Skin of body (tissue), 3 donors: ENCODE measurements at places on chromosomes 2 and 18. TPM values are rescaled to one million over a fixed set of nuclear protein-coding genes. Genes with fewer than 3 reads are reported as not detected.

GRCh38 chr2:86229221-86229620 is 30.0 kb downstream of the MRPL35 start:
- no peak for DNase-seq

DNA sequence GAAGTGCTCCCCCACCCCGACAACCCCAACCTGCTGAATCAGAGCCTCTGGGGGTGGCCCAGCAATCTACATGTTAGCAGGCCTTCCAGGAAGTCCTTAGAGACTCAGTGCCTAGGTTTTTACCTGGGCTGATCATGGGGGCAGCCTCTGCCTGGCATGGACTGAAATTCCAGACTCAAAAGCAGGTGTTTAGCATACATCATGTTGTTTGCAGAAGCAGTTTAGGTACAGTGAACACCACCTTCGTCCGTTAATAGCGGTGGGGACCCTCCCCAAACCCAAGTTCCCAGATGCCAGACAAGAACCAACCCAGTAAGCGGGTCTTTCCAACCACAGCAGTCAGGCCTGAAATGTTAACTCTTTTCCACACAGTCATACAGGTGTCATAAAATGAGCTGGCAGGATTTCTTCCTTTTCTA is 26.4 kb upstream of the GALR1 start:
- no peak for DNase-seq

- no peak for DNase-seq
Measured at GRCh38 chr18:74940856-74941255, 268.1 kb downstream of the PTGR3 start.

DNA sequence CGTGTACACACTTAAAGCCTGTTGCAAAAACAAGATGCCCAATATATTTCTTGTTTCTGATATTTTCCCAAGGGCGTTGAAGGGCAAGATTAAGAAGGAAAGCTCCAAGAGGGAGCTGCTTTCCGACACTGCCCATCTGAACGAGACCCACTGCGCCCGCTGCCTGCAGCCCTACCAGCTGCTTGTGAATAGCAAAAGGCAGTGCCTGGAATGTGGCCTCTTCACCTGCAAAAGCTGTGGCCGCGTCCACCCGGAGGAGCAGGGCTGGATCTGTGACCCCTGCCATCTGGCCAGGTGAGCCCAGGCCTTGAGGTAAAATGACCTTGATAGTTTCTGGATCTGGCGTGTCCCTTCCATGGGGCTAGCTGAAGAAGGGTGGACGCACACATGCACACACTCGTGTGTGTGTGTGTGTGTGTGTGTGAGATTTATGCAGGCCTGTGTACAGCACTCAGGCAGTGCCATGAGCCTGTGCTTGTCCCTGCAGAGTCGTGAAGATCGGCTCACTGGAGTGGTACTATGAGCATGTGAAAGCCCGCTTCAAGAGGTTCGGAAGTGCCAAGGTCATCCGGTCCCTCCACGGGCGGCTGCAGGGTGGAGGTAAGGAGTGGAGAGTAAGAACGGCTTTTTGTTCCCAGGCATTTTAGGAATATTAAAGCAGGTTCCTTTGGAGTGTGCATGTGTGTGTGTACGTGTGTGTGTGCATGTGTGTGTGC is 23.6 kb downstream of the MLPH start:
- DNase-seq, result no peak

DNA sequence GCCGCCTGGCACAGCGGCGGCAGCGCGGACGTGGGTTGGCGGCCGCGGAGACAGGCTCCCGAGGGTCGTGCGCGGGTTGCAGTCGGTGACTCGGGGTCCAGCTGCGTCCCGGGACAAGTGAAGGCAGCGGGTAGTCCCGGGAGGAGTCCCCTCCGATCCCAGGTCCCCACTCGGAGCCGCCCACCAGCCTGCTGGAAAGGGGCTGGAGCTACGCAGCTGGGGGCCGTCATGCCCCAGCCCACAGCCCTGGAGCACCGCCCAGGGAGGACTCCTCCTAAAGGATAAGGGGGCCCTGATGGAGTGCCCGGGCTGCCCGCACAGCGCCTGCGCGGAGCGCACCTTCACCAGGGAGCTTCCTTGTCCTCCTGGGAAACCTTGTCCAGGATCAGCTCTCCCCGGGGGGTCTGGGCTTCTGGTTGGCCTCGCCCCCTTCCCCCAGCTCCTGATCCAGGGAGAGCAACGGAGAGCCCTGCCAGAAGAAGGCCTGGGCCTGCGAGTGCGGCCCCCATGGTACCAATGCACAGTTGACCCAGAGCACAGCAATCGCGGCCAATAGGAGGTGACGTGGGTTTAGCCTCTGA is 25.9 kb upstream of the ALPP start:
- DNase-seq, result no peak

The ASXL3 gene
- total RNA-seq, result 6.1 TPM

The DPP4 gene
- total RNA-seq, result 13.7 TPM

DNA sequence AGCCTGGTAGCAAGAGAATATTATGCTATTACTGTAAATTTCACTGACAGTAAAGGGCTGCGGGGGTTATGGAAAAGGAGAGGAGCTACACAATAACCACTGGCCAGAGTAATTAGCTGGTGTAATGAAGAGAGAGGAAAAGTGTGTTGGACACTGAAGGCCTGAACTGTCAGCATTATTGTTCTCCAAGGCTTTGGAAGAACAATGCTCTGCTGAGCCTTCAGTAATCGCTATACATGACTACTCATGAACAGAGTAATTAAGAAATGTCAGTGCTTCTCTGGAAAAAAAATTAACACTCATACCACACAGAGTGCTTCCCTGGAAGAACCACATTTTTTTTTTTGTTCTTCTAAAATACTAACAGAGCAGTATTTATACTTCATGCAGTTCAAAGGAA is 931.3 kb downstream of the CPS1 start:
- no peak for DNase-seq

The STAT4 gene
- 4.3 TPM for total RNA-seq

The LOXHD1 gene
- total RNA-seq, result 2.8 TPM

The ZNF385B gene
- total RNA-seq, result 0.89 TPM

The CTIF gene
- total RNA-seq, result 19.5 TPM

The KANSL1L gene
- total RNA-seq, result 49.1 TPM

DNA sequence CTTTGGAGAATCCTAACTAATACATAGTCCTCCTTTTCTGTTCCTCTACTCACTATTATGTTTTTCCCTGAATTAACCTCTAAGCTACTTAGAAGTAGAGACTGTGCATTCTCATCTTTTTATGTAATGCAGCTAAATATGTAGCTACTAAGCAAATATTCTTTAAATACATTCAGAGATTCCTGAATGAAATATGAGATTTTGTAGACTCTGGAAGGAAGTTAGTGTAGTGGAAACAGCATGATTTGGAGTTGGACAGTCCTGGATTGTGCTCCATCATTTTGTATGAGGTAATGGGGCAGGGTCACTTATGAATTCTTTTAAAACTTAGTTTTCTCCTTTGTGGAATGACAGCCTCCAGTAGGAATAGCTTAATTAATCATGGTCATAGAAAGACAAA is 24.7 kb upstream of the NT5C1B start:
- DNase-seq, result peak; percentile 67

- DNase-seq, result no peak
Measured at GRCh38 chr2:173030561-173031490, 44.8 kb upstream of the MAP3K20 start.

- DNase-seq, result no peak
Measured at GRCh38 chr2:26914659-26915310, 55.7 kb upstream of the MAPRE3 start.

The TMEM198 gene
- 0.99 TPM for total RNA-seq

- DNase-seq, result no peak
Measured at GRCh38 chr2:67994716-67995115, 68.1 kb downstream of the C1D start.

DNA sequence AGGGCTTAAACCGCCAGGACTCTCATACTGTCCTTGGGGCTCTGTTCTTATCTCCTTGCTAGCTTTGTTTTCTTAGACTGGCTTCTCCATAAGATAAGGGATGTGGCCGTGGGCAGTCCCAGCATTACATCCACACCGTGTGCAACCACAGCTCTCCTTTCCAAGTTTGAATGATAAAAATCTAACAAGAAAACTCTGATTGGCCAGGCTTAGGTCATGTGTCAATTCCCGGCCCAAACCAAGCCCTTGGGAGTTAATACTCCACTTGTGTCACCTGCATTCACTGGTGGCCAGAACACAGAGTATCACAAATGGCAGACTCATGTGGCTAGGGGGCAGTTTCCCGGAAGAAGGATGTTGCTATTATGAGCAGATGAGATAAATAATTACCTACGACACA is 43.2 kb upstream of the KDM3A start:
- DNase-seq, result no peak

The CUL3 gene
- 90.3 TPM for total RNA-seq

DNA sequence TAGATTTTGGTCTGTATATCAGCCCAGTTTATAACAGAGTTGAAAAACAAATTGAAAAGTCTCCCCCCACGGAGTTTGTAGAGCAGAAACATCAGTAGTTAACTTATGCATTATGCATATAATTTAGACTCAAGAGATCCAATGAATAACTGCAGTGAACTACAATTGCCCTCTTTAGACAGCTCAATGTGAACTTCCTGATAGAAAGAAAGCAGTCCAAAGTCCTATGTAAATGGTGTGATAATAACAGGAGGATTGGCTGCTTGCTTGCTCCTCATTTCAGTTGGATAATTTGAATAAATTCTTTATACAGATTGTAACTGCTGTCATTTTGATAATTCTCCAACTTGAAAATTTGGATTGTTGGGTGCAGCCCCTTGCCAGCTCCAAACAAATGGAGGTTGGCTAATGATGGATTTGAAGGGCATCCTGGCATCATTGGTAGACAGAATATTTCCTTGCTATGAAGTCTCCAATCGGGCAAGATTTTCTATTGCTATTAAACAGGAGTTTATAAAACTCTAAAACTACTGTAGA is 297.1 kb downstream of the ASXL3 start:
- DNase-seq, result no peak

The ALPI gene
- not detected for total RNA-seq

The TTC27 gene
- total RNA-seq, result 22.5 TPM

- no peak for DNase-seq
Measured at GRCh38 chr2:287471-287885, 413 bp downstream of the ALKAL2 start.

- no peak for DNase-seq
Measured at GRCh38 chr2:42747422-42747821, 16.5 kb downstream of the OXER1 start.

The DLGAP1 gene
- 5.3 TPM for total RNA-seq

The PCARE gene
- total RNA-seq, result 0.10 TPM

The PAIP2B gene
- total RNA-seq, result 14.3 TPM

- DNase-seq, result no peak
Measured at GRCh38 chr2:12110481-12110880, 364.0 kb downstream of the LPIN1 start.

The MRO gene
- 0.30 TPM for total RNA-seq

The FAM110C gene
- 3.6 TPM for total RNA-seq

The CRACDL gene
- total RNA-seq, result 1.1 TPM

DNA sequence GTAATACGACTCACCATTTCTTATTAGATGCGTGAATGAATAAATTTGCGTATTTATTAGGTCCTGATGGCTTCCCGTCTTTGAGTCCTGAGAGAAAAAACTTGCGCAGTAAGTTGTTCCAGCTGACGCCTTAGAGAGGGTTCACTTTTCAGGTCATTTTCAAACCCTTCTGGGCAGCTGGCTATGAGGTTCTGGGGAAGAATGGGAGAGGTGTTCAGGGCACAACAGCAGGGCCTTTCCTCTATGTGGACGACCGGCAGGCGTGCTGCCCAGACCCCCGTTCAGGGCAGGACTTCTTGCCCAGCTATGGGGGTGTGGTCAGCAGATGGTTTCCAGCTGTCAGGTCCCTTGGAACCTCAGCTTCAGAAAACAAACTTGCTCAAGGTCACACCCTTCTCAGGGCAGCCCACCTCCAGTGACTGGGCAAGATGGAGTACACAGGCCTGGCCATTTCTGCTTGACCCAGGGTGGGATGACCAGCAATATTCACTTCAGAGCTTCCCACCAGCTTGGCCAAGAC is 61.1 kb upstream of the TNP1 start:
- DNase-seq, result peak; percentile 48

DNA sequence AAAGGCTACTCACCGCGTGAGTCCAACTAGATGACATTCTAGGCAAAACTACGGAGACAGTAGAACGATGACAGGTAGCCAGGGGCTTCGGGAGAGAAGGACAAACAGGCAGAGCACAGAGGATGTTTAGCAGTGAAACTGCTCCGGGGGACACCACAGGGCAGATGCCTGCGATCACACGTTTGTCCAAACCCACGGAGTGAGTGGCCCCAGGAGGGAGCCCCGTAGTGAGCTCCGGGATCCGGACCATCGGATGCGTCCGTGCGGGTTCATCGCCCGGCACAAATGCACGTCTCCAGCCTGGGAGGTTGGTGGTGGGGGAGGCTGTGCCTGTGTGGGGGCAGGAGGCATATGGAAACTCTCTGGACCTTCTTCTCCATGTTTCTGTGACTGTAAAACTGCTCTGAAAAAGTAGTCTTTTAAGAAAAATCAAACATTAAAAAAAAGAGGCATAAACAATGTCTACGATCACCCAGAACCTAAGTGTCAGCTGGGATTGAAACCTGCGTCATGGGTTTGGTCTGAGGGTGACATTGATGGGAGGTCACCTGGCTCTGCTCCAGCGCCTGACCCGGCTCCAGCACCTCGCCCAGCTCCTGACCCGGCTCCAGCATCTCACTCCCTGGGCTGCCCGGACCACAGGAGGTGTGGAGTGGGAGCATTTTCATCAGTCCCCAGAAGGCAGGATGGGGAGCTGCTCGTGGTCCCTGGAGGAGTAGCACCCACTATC is 83.0 kb upstream of the CTDP1 start:
- no peak for DNase-seq

- DNase-seq, result no peak
Measured at GRCh38 chr2:160394153-160394552, 99.5 kb downstream of the RBMS1 start.

- no peak for DNase-seq
Measured at GRCh38 chr2:75820693-75821092, 110.0 kb upstream of the GCFC2 start.

The TCF7L1 gene
- 8.0 TPM for total RNA-seq

GRCh38 chr2:57893786-57894185 is 152.8 kb upstream of the VRK2 start:
- DNase-seq, result no peak

DNA sequence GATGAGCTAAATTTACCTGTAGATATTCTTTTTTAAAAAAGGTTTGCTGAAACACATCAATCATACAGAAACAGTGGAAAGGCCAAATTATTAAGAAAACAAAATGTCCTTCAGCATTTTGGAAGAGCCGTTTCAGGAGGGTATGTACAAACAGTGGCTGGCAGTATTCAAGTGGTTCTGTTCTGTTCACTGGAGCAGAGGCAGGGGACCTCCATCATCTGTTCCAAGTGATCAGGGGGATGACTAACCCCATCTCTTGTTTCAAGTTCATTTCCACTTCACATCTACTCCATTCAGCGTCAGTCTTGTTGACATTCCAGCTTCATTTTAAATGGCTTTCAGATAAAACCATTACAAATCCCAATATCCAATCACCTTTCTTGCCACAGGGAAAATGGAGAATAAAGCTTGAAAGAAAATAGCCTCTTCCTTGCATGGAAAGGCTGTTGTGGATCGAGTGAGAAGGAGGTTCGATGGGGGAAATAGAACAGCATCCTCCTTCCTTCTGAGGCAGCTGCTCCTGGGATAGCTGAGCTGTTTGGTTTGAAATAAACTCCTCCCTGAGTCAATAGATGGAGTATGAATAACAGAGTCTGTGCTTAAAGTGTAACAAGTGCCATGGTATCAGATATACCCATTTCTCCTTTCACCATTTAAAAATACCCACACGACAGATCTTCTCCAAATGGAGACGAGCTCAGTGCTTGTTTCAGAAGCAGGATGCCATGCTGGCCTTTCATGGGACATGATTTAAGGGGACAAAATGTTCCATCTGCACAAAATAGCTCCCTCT is 63.7 kb upstream of the OTOF start:
- no peak for DNase-seq

The SOWAHC gene
- total RNA-seq, result 20.8 TPM
